ENCODE measurements at places on chromosomes 12 and 14.

DNA sequence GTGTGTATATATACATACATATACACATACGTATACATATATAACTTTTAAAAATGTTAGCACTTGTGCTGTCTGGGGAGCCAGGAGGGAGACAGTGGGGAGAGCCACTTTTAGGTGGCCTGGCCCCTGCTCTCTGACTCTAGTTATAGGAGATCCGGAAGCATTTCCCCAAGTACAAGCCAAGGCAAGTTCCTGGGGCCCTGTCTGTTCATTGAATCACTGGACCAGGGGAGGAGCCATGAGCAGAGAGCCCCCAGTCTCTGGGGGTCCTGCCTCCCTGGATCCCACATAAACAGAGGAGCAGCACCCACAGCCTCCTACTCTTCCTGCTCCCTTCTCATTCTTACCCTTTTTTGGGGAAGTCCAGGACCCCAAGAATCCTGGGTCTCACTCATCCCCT is 45.4 kb upstream of the TMED10 start:
- no peak overlapping the region for H3K4me3 ChIP-seq
- H3K4me1 ChIP-seq = peaks cover 11% of the 10 kb centered on the region
- H3K36me3 ChIP-seq = no peaks in the 10 kb centered on the region
- no peak for DNase-seq
- no peaks in the 10 kb centered on the region for H3K27me3 ChIP-seq

- no peak for DNase-seq
- H3K27me3 ChIP-seq = no peaks in the 10 kb centered on the region
- no peak overlapping the region for H3K27ac ChIP-seq
Observed at GRCh38 chr12:46522071-46522470, 149.5 kb upstream of the SLC38A2 start.

GRCh38 chr14:81113176-81113575 is 107.6 kb downstream of the GTF2A1 start:
- no peak overlapping the region for H3K4me3 ChIP-seq
- DNase-seq = no peak

DNA sequence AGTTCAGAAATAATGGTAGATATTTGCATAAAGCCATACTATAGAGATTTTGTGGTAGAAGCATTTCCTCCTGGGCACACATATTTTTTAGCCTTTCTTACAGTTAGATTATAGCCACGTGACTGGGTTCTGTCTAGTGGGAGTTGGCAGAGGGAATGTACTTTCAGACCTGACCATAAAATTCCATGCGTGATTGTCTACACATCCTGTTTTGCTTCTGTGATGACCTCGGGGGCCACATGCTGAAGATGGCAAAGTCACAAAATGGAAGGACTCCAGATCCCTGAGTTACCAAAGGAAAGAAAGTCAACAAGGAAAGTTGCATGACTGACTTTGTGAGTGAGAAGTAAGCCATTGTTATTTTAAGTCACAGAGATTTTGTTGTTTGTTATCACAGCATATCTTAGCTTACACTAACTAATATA is 14.6 kb upstream of the MIA2 start:
- no peaks in the 10 kb centered on the region for H3K27me3 ChIP-seq
- H3K4me1 ChIP-seq = peaks cover 2% of the 10 kb centered on the region
- no peak for DNase-seq

DNA sequence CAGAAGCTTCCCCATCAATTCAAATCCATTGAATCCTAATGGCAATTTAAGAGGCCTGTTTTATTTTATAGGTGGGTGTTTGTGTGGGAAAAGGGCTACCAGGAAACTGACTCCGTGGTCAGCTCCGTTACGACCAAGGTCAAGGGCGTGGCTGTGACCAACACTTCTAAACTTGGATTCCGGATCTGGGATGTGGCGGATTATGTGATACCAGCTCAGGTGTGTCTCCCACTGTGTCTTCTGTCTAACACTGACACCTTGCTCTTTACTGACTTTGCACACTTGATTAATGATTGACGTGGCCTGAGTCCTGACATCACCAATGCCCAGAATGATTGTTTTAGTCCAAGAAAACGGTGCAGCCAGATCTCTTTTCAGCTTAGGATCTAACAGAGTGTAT is 7.1 kb downstream of the P2RX4 start:
- H3K4me3 ChIP-seq = peak overlapping the region; percentile 45
- H3K4me1 ChIP-seq = peaks cover 27% of the 10 kb centered on the region
- no peak for DNase-seq
- no peaks in the 10 kb centered on the region for H3K27me3 ChIP-seq

DNA sequence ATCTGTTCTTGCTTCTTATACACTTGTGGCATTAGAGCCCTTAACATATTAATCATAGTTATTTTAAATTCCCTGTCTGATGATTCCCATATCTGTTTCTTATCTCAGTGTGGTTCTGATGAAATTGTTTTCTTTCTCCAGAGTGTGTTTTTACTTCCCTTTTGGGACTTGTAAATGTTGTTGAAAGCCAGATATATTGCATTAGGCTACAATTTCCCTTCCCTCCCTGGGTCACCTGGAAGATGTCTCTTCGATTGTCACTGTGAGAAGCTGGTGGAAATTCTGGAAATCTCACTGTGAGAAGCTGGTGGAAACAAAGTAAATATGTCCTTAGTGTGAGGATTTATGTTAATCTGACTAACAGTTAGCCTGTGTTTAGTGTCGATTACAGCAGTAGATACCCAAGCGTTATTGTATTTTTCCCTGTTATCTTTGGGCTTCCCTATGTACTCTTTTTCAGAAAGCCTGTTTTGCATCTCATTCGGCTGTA is 717.3 kb downstream of the TRHDE start:
- no peak overlapping the region for H3K27ac ChIP-seq
- H3K27me3 ChIP-seq = no peaks in the 10 kb centered on the region
- no peak overlapping the region for H3K4me3 ChIP-seq
- H3K4me1 ChIP-seq = no peaks in the 10 kb centered on the region

DNA sequence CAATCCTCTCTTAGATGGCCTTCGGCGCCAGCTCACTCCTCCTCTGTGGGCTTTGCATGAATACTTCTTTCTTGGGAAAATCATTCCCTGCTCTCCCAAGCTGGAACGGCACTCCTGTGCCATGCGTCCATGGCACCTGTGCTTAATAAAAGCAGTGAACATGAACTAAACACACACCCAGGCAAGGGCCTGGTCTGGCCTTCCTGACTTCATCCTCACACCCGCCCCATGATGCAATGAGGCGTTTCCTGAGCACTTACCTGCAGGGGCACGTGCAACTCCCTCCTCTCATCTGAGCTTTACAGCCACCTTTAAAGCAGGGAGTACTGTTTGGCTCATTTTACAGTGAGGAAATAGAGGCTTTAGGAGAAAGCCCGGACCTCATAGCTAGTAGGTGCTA is 219.8 kb downstream of the SLC41A2 start:
- peaks cover 74% of the 10 kb centered on the region for H3K4me1 ChIP-seq
- peak overlapping the region; percentile 15 for H3K4me3 ChIP-seq
- peak overlapping the region; percentile 91 for H3K27ac ChIP-seq
- no peaks in the 10 kb centered on the region for H3K36me3 ChIP-seq

DNA sequence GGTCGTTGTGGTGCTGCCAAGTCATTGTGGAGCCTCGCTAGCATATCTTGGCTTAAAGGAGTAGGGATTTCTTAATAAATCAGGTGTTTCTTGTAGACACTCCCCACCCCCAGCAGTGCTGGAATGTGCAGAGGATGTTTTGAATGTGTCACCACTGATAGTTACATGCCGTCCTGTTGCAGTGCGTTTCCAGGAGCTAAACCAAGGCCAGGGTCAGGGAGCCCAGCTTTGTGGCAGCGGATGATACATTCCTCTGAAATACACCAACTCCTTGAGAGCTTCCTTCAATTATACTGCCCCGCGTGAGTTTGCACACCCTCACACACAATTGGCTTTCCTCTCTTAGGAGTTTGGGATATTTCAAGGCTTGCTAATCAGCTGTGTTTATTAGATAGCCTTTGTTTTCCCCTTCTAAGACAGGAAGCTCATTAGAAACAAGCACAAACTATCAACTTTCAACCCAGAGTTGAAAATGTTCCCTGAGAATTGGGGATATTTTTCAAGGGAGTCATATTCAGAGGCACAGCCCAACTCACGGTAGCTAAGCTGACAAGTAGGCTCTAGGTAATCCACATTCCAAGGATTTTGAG is 154.9 kb downstream of the C12orf75 start:
- H3K4me3 ChIP-seq = no peak overlapping the region
- H3K27me3 ChIP-seq = peaks cover 16% of the 10 kb centered on the region
- H3K27ac ChIP-seq = no peak overlapping the region
- DNase-seq = no peak

- peaks cover 44% of the 10 kb centered on the region for H3K27me3 ChIP-seq
- H3K36me3 ChIP-seq = peaks cover 2% of the 10 kb centered on the region
- H3K27ac ChIP-seq = no peak overlapping the region
- no peaks in the 10 kb centered on the region for H3K4me1 ChIP-seq
- H3K4me3 ChIP-seq = no peak overlapping the region
Observed at GRCh38 chr12:56877195-56878009, 56.8 kb downstream of the SDR9C7 start.

GRCh38 chr14:103742499-103743255 is 27.1 kb downstream of the ZFYVE21 start:
- no peak overlapping the region for H3K4me3 ChIP-seq
- H3K36me3 ChIP-seq = no peaks in the 10 kb centered on the region
- H3K27me3 ChIP-seq = no peaks in the 10 kb centered on the region
- peak overlapping the region; percentile 2 for H3K27ac ChIP-seq
- DNase-seq = no peak

- no peak for DNase-seq
- no peaks in the 10 kb centered on the region for H3K27me3 ChIP-seq
- H3K36me3 ChIP-seq = no peaks in the 10 kb centered on the region
- H3K4me1 ChIP-seq = no peaks in the 10 kb centered on the region
- no peak overlapping the region for H3K4me3 ChIP-seq
- H3K27ac ChIP-seq = no peak overlapping the region
Observed at GRCh38 chr14:53982546-53982945, 25.9 kb upstream of the BMP4 start.

DNA sequence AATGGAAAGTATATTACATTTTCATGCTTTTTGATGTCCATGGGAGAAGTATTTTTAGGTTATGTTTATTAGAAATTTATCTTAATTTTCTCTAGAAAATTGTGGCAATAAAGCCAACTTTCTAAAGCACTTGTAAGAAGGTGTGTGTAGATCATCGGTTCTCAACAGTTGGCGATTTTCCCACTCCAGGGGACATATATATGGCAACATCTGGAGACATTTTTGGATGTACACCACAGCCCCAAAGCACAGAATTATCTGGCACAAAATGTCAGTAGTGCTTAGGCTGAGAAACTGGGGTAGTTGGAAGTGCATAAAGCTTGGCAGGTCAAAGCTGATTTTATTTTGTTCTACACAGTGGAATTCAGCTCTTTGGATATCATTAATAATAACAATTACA is 86.9 kb downstream of the FLRT2 start:
- no peak for DNase-seq
- no peak overlapping the region for H3K27ac ChIP-seq

Data from T-helper 17 cell (primary cell).